ENCODE measurements at places on chromosomes 3 and 15.

GRCh38 chr3:179100652-179101051 is 29.0 kb upstream of the ZMAT3 start:
- no peak for DNase-seq

DNA sequence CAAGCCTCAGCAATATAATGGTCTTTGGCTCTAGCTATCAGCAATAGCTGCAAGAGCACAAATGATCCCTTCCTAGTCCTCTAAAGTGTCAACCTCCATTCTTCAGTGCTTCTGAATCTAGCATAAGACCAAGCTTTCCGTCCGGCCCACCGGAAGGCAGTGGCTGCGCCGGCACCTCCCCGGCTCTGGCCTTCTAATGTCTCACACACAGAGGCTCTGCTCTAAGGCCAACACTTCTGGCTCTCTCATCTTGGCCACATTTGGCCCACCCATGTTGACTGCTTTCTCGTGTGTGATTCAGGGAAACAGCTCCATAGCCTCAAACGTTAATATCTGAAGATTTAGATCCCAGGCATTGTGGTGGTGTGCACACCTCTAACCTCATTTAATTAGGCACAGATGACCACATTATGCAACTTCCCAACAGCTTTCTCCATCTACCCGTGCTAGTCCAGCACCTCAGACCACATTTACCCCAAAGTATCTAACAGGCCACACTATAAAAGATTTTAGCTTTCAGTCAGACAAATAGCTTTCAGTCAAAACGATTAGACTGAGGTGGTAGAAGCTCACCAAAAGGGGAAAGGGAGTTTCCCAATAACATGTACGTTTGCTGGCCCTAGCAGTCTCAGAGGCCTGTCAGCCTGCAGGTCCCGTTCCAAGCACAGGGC is 19.3 kb downstream of the SLC51A start:
- no peak for DNase-seq

DNA sequence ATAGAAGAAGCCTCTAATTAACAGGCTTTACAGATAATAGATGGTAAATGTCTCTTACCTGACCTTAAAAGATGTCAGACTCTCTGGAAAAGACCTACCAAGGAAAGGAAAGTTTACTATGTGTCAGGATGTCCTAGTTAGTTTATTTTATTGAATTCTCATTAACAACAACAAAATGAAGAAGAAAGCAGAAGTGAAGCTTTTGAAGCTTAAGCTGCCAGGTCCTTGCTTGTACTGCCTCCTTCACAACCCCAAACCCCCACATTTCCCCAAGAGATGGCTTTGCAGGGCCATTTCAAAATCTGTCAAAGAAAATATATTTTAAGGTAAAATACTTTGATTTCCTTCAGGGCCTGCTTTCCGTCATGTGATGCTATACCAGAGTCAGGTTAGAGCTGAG is 798.4 kb downstream of the TUSC7 start:
- DNase-seq, result no peak

- DNase-seq, result no peak
Measured at GRCh38 chr3:78041486-78041885, 1001.6 kb downstream of the ROBO2 start.

- no peak for DNase-seq
Measured at GRCh38 chr3:188899881-188900280, 271.9 kb upstream of the TPRG1 start.

DNA sequence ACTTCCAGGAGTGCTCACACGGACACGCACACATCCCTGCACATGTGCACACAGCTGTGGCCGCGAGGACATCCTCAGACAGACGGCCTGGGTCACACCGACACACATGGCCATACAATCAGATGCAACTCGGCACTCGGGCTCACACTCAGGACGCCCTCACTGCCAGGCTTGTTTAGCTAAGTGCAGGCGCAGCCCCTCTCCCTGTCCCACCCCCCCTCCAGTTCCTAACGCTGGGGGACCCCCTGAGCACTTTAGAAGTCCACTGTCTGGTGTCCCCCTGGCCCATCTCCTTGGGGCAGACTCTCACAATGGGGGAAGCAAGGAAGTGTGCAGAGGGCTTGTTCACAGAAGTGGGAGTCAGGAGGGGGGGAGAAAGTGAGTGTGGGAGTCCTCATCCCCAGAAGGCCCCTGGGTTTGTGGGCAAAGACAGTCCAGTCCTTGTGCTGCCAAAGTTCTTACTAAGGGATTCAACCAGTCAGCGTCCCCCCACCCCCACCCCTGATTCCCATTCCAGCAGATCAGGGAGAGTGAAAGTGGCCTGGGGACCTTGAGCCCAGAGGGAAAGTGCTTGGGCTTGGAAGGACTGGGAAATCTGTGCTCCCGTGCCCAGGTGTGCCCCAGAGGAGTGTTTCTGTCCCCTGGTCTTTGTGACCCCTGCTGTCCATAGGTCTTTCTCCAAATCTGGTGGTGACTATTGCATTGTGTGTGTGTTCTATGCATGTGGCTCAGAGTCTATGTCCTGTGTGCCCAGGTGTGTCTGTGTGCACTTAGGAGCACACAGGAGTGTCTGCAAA is 767 bp upstream of the GATA2 start:
- no peak for DNase-seq

DNA sequence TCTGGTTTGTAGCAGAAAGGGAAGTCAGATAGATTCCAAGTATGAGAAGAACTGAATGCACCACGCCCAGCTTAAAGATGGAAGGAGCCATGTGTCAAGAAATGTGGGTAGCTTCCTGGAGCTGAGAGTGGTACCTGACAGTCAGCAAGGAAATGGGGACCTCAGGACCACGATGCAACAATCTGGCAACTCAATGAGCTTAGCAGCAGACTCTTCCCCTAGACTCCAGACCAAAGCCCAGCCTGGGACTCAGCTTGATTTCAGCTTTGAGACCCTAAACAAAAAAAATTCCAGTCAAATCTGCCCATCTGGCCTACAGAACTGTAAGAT is 24.4 kb downstream of the MIX23 start:
- no peak for DNase-seq

DNA sequence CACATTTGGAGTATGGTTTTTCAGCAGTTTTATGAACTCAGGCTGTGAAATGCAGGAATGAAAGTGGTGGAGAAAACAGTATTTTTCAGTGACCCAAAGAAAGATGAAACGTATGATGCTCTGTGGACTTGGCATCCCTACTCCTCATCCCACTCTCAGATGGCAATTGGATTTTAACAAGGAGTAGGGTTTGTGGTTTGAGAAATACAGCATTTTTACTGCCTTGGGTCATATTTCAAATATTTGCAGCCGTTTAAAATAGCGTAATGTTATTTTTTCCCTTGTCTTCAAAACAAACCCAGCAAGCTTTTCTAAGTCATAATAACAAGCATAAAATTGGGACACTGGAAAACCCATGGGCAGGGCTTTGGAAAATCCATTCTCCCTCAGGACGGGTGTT is 117.2 kb upstream of the LRIG1 start:
- no peak for DNase-seq

GRCh38 chr3:27171113-27171512 is 198.1 kb downstream of the NEK10 start:
- no peak for DNase-seq
